Heart left ventricle (tissue), 16 donors: ENCODE measurements at places on chromosomes 3 and 15. TPM values are rescaled to one million over a fixed set of nuclear protein-coding genes. Genes with fewer than 3 reads are reported as not detected.

Gene ALPK3
- 194 TPM for total RNA-seq

GRCh38 chr3:32310918-32311839, 72.7 kb downstream of the CMTM8 start:
- no peak for DNase-seq

DNA sequence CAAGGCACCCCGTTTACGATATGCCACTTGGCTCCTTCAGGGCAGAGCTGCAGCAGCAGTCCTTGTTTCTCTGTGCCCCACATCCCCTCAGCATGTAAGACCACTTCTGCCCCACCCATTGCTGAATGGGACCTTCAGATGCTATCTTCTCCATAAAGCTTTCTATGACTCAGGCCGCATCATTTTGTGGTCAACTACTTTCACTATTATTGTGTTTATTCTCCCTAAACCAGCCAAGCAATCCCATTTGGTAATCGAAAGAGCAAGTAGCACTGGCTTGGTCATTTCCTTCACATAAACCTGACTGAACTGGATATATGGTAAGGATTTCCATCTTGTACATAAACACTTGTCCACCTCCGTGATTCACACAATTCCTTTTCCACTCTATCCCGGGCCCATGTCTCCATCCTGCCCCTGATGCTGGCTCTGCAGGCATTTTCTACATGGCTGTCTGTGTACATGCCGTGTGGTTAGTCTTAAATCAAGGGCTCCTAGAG, 25.7 kb downstream of the LIPC start:
- DNase-seq = no peak

GRCh38 chr15:83164771-83165404, 42.7 kb downstream of the HDGFL3 start:
- DNase-seq = no peak
